ENCODE measurements at places on chromosomes 7 and 10. TPM values are rescaled to one million over a fixed set of nuclear protein-coding genes. Genes with fewer than 3 reads are reported as not detected.

Gene GRID2IP
- polyA plus RNA-seq, result 1.2 TPM

Gene MAT1A
- 1.4 TPM for polyA plus RNA-seq

- no peak for DNase-seq
Measured at GRCh38 chr7:48837266-48837665, 87.1 kb upstream of the CDC14C start.

DNA sequence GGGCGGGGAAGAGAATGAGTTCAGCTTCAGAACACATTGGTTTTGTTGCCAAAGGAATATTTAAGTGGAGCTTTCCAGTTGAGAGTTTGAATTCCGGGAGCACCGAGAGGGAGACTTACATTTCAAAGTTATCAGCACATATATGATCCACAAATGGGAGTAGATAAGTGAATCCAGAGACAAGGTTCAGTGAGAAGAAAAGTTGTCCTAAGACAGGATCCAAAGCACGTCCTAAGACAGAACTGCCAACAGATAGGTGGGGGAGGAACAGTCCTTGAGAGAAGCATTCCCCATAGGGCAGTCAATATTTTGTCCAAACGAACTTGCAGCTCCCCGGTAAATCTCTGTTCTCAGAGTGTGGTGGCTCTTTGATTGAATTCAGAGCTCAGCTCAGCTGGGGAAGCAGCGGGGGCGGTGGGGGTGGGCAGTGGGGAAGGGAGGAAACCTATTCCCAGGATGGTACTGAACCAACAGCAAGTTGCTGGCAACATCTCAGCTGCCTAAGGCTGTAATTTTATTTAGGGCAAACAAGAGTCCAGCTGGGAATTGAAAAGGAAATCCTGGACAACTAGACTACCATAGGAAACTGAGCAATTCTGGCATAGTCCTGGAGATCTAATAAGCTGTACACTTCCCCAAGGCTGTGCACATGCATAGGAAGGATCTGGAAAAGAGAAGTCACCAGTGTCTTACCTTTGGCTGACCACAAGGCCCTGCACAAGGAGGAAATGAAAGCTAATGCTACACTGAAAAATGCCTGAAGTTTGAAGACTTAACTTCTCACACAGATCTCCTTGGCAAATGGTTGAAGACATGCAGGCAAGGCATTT is 94.2 kb upstream of the CXCL12 start:
- no peak for DNase-seq

Gene ABCB8
- polyA plus RNA-seq, result 35.2 TPM

Measured in left renal pelvis (tissue), 4 donors.